ENCODE measurements at places on chromosomes 5 and 9. TPM values are rescaled to one million over a fixed set of nuclear protein-coding genes. Genes with fewer than 3 reads are reported as not detected.

Gene MLLT3
- 19.7 TPM for total RNA-seq

Gene UGT3A1
- total RNA-seq, result not detected

Gene TMC1
- not detected for total RNA-seq

DNA sequence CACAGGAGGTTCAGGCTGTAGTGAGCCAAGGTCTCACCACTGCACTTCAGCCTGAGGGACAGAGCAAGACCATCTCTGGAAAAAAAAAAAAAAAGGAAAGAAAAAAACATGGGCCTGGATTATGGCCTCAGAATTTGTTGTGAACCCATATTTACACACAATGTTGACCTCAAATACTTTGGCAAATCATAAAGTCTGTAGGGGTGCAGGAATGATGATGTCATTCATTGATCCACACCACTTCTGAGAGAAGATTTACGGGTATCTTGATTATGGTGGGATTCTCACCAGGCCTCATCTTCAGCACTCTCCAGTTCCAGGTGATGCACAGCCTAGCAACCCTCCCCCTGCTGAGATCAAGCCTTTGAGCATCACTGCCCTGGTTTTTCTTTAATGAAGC is 156.9 kb downstream of the CDH6 start:
- no peaks in the 10 kb centered on the region for H3K27me3 ChIP-seq
- H3K4me3 ChIP-seq, result no peak overlapping the region
- no peaks in the 10 kb centered on the region for H3K4me1 ChIP-seq
- H3K36me3 ChIP-seq, result no peaks in the 10 kb centered on the region
- no peak overlapping the region for H3K27ac ChIP-seq
- DNase-seq, result no peak

Gene TOR2A
- total RNA-seq, result 3.2 TPM

Gene TEX48
- not detected for total RNA-seq

Gene TMOD1
- 106 TPM for total RNA-seq

Measured in heart left ventricle (tissue), 16 donors.